ENCODE measurements at places on chromosomes 1 and 21.

DNA sequence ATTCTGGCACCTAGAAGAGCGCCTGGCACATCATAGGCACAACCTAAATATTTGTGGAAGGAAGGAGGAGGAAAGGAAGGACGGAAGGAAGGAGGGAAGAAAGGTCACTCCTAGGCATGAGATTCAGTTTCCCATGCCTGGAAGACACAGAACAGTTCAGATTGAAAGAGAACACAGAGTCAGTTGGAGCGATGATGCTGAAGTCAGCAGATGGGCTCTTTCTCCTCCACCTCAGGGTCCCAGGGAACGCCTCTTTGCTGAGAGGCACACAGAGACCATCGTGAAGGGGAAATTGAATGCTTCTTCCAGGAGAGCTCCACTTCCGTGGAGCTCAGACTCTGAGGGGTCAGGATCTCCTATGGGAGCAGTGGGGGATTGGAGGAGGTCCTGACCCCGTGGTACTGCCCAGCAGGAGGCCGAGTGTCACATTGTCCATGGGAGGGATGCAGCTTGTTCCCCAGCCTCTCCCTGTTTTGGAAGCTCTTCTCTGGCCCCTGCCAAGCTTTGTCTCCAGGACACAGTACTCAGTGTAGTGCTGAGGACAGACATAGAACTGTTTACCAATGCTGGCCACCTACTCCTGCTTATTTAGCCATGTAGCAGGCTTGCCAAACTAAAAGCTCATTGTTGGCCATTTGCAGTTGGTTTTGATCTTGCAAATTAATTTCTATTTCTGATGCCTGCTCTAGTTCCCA is 2.4 kb downstream of the MYBPHL start:
- no peak for DNase-seq

- peak; percentile 80 for DNase-seq
Observed at GRCh38 chr1:6454856-6455751, 10.9 kb downstream of the TNFRSF25 start.

- DNase-seq: no peak
Observed at GRCh38 chr1:55584526-55585401, 369.6 kb upstream of the USP24 start.

- DNase-seq: no peak
Observed at GRCh38 chr1:109605381-109605780, 14.0 kb downstream of the GNAT2 start.

DNA sequence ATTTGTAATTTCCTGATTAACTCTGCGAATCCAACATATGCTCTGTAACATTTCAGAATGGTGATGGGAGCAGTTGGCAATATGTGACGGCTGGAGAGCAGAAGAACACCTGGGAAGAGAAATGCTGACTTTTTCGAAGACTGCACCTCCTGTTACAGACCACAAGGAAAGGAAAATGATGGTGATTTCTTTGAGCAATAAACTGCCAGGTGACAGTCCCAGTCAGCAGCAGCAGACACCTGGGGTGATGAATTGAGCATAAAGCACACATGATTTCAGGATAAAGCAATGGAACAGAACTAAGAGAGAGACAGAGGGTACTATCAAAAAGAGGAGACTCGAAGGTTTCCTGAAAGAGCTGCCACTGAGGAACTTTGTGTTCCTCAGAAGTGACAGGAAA is 528.6 kb downstream of the NEGR1 start:
- DNase-seq: no peak

DNA sequence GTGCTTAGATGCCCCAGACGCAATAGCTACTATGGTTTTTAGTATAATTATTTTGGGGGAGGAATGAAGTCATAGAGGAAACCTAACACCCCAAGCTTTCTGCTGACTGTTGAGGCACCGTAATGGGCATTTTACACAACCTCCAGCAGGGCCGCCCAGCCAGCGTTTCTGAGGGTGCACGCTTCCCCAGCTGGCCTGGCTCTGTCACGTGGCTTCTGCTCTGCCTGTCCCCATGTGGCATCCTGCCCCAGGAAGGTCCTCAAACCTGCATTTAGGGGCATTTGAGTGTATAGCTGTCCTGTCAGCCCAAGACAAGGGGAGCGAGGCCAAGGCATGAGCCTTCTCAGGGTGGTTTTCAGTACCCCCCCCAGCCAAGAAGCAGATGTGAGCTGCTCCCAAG is 10.4 kb upstream of the NEK2 start:
- DNase-seq: no peak

Data from activated effector memory CD4-positive, alpha-beta T cell treated with anti-CD3 and anti-CD28 coated beads, Interleukin-2, amount 50 U/mL, for 16 hours (primary cell).